ENCODE measurements at places on chromosomes 3 and 15. TPM values are rescaled to one million over a fixed set of nuclear protein-coding genes. Genes with fewer than 3 reads are reported as not detected.
A peak's percentile ranks its signal among the peaks of the same experiment; 100 is the strongest.

DNA sequence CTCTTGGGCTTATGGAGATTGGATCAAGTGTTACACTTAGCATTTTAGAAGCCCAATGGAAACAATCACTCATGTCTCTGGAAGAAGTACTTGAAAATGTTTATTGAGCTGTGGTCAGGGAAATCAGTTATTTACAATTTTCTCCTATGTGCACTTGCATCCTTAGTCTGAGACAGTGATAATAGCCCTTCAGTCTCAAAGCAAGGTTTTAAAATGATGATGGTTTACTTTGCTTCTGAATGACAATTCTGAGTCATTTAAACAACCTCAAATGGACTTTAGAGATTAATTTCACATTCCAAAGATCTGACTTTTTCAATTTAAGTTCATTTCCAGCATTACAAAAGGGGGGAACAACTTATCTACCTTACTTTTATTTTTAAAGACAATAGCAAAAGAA, 20.1 kb downstream of the TIPARP start:
- DNase-seq = no peak
- peaks cover 15% of the 10 kb centered on the region for H3K4me1 ChIP-seq
- peaks cover 45% of the 10 kb centered on the region for H3K36me3 ChIP-seq
- H3K27me3 ChIP-seq = no peaks in the 10 kb centered on the region
- no peak overlapping the region for H3K27ac ChIP-seq

DNA sequence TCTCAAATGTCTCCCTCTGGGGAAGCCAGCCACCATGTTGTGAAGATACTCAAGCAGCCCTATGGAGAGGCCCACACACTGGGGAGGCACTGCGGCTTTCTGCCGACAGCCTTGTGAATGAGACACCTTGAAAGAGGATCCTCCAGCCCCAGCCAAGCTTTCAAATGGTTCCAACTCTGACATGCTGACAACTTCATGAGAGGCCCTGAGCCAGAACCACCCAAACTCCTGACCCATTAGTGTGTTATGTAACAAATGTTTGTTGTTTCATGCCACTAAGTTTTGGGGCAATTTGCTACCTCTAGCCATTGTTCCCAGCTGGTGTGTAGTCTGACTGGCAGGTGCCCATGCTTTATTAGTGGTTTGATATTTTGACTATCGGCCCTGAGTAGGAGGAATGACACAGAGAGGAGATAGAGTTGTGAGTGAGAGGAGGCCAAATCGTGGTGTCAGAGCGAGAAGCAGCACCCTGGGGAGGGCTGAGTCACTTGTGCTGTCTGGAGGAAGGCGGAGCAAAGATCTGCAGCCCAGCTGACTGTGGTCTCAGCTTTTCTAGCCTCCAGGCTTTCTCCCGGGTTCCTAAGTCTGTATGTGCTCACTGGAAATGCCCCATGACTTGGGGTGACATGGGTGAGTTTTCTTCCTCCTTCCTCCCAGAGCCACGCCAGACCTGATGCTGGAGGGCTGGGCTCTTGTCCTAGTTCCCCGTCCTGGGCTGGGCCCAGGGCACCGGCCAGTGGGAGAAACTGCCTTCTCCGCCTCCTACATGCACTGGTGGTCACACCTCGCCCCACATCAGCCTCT, 56.7 kb upstream of the BLM start:
- peak overlapping the region; percentile 30 for H3K27ac ChIP-seq
- H3K36me3 ChIP-seq = no peaks in the 10 kb centered on the region
- no peaks in the 10 kb centered on the region for H3K27me3 ChIP-seq

DNA sequence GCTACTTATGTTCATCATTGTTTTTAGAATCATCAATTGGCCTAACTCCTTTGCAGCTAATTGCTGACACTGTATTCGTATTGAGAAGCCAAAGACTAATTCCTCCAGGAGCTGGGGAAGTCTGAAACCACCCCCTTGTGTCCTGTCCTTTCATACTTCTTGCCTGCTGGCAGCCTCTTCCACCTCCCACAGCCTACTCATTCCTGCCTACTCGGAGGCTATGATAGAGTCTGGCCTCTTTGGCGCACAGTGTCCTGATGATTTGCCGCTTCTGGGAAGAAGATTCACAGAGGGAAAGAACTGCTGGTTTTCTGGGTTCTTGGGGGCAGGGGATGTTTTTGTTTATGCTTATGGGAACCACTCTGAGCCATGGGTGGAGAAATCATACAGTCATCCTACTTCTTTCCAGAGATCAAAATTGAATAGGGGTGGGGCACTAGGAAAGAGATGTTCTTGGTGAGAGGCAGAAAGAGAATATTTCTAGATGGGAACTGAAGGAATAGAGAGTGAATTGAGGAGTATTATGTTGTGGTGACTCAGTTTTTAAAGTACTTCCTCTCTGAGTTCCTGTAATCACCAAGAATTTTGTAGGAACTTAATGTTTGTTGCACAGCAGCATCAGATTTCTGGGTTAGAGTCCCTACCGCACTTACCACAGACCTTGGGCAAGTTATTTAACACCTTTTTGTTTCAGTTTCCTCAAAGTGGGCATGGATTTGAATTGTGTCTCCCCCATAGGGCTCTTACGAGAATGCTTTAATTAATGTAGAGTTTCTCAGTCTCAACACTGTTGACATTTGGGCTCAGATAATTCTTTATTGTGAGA, 22.1 kb upstream of the SCAANT1 start:
- H3K27me3 ChIP-seq = no peaks in the 10 kb centered on the region
- no peak for DNase-seq
- peaks cover 3% of the 10 kb centered on the region for H3K4me1 ChIP-seq
- no peaks in the 10 kb centered on the region for H3K36me3 ChIP-seq
- H3K27ac ChIP-seq = no peak overlapping the region

DNA sequence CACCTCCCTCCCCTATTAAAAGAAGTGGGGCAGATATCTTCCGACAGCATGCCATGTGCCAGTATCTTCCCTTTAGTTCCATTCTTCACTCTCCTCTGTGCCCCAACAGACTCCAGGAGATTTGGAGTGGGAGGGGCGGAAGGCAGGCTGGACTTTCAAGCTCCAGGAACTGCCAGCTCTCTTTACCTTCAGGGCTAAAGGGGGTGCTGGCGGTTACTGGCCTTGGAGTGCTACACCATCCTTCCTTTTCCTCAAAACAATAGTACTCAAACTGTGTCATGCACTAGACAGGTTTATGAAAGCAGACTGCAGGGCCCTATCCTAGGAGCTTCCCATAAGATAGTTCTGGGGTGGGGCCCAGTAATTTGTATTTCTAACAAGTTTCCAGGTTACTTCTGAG, 6.0 kb downstream of the LINS1 start:
- H3K36me3 ChIP-seq = no peaks in the 10 kb centered on the region
- no peak overlapping the region for H3K27ac ChIP-seq
- H3K4me1 ChIP-seq = peaks cover 4% of the 10 kb centered on the region
- no peak for DNase-seq

- H3K4me3 ChIP-seq = no peak overlapping the region
- no peak for DNase-seq
- no peak overlapping the region for H3K27ac ChIP-seq
- no peaks in the 10 kb centered on the region for H3K27me3 ChIP-seq
- no peaks in the 10 kb centered on the region for H3K36me3 ChIP-seq
- H3K4me1 ChIP-seq = no peaks in the 10 kb centered on the region
Observed at GRCh38 chr3:86815880-86816279, 175.1 kb downstream of the VGLL3 start.

The LOXL1 gene
- total RNA-seq = 260 TPM

DNA sequence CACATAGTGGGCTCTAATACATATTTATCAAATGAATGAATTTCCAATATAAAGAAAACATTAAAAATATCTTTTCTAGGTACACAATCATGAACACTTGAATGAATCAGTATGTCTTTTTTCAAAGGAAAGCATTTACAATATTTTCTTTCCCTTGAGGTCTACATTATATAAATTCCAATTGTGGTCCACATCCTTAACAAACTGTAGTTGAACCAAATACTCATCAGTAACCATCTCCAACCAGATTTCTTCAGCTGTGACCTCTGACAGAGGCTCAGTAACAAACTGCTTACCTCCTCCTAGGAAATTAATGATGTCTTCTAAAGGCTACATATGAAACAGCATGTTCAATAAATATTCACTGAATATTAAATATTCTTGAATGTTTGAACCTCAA, 58.8 kb downstream of the CFAP20DC start:
- no peak for DNase-seq
- H3K36me3 ChIP-seq = no peaks in the 10 kb centered on the region
- H3K27me3 ChIP-seq = no peaks in the 10 kb centered on the region

The ATP13A5 gene
- not detected for total RNA-seq

DNA sequence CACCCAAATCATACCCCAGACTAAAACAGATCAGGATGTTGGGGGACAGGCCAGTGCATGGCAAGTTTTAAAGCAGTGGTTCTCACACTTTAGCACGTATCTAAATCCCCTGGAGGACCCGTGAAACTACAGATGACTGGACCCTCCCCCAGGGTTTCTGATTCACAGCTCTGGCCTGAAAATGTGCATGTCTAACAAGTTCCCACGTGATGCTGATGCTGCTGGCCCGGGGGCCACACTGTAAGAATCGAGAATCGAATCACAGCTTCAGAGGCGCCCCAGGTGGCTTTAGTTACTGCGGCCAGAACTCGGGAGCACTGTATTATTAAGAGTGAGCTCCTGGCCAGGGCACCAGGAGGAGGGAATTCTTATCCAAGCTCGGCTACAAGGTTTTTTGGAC, 11.6 kb downstream of the ADAMTS17 start:
- H3K4me1 ChIP-seq = no peaks in the 10 kb centered on the region
- H3K27ac ChIP-seq = no peak overlapping the region
- DNase-seq = no peak
- H3K27me3 ChIP-seq = no peaks in the 10 kb centered on the region

The NR2F2 gene
- total RNA-seq = 126 TPM

The CCDC13 gene
- 2.1 TPM for total RNA-seq

- no peak for DNase-seq
- H3K4me1 ChIP-seq = no peaks in the 10 kb centered on the region
- H3K36me3 ChIP-seq = no peaks in the 10 kb centered on the region
Observed at GRCh38 chr15:74123658-74124057, 6.7 kb upstream of the ISLR2 start.

DNA sequence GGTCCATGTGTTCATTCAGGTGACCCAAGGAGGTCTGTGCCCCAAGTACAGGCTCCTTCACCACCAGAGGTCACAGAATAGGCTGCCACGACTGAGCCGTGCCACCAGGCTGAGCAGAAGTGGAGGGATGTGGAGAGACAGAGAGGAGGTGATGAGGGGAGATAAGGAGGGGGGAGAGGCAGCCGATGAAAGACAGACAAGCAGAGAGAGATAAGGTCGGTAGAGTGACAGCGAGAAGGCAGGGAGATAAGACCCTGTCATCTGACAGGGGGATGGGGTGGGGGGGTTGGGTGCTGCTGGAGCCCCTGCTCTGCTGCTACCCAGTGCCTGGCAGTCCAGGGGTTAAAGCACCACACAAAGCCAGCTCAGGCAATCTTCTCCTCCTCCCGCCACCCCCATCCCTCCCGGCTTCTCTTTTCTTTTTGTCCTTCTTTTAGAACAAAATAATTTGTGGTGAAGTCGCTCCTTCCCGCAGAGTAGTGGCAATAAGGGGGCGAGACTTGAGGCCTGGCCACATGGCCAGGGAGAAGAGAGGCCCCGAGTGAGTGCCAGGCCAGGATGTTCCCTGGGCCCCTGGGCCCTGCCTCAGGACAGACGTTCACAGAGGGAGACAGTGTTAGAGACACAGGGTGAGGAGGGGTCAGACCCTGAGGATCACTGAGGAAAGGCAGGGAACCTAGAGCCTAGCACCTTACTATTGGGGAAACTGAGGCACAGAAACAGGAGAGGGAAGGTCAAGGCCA, 67.9 kb downstream of the CACNA2D2 start:
- H3K4me1 ChIP-seq = no peaks in the 10 kb centered on the region
- H3K36me3 ChIP-seq = no peaks in the 10 kb centered on the region
- H3K27me3 ChIP-seq = no peaks in the 10 kb centered on the region
- DNase-seq = no peak
- H3K4me3 ChIP-seq = no peak overlapping the region

DNA sequence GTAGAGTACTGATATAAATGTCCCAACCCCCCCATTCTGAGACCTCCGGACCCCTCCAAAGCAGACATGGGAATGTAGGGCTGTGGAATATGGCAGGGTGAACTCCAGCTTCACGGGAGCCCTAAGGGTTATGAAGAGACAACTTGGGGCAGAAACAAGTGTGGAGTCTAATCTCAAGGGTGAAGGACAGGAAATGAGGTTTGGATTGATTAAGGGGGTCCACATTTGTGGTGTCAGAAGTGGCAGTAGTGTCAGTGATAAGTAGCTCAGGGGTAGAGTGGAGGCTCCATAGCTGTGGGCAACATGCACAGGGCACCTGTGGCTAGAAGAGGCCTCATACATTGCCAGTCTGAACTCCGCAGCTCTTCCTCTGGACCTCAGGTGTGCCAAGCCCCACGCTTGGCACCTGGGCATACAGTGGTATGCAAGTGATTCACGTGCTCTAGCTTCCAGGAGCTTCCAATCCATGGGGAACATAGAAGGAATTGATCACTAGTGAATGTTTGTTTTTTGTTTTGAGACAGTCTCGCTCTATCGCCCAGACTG, 4.1 kb upstream of the P4HTM start:
- no peak overlapping the region for H3K4me3 ChIP-seq
- H3K36me3 ChIP-seq = peaks cover 44% of the 10 kb centered on the region
- peaks cover 16% of the 10 kb centered on the region for H3K4me1 ChIP-seq
- DNase-seq = no peak
- H3K27me3 ChIP-seq = no peaks in the 10 kb centered on the region

DNA sequence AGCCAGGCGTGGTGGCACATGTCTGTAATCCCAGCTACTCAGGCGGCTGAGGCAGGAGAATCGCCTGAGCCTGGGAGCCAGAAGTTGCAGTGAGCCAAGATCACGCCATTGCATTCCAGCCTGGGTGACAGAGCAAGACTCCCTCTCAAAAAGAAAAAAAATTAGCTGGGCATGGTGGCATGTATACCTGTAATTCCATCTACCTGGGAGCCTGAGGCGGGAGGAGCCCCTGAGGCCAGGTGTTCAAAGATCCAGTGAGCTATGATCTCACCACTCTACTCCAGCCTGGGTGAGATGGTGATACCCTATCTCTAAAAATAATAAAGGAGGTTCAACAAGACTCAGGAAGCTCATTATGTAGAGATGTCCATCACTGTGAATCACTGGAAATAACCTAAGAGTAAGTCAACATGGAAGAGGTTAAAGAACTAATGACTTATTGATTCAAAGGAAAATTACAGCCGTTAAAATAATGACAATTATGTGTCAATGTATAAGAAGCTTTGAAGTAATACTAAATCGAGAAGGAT, 19.8 kb upstream of the RAB7A start:
- no peak overlapping the region for H3K27ac ChIP-seq
- H3K27me3 ChIP-seq = no peaks in the 10 kb centered on the region
- H3K36me3 ChIP-seq = no peaks in the 10 kb centered on the region
- no peak for DNase-seq
- H3K4me1 ChIP-seq = no peaks in the 10 kb centered on the region

GRCh38 chr3:86830566-86830965, 160.4 kb downstream of the VGLL3 start:
- H3K4me1 ChIP-seq = no peaks in the 10 kb centered on the region
- no peaks in the 10 kb centered on the region for H3K36me3 ChIP-seq
- no peak for DNase-seq

The BLM gene
- 0.11 TPM for total RNA-seq

The CX3CR1 gene
- not detected for total RNA-seq

Measured in ascending aorta (tissue), 2 donors.